Heart left ventricle (tissue), 16 donors: ENCODE measurements at places on chromosomes 5 and 9.

- DNase-seq = no peak
These were observed 12.2 kb upstream of the PRXL2C start for GRCh38 chr9:96667363-96667728.

GRCh38 chr9:77985996-77986395, 45.6 kb downstream of the GNAQ start:
- no peak for DNase-seq

GRCh38 chr5:18091142-18091541, 456.9 kb downstream of the TAF11L14 start:
- DNase-seq = no peak

GRCh38 chr5:3619579-3619978, 23.9 kb downstream of the IRX1 start:
- no peak for DNase-seq

DNA sequence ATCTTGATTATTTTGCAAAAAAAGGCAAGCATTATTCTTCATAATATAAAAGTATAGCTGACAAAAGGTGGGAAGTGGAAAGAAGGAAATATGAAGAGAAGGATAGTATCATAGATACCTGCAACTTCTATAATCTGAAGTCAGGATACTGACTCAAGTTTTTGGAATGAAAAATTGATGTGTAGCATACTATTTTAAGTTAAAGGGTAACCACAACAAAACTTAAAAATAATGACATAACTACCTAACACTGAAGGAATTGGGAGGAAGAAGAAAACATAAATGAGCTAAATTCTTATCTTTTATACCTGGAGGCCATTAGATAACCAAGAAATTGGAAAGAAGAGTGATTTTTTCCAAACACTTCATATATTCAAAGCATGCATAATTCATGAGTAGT, 51.8 kb upstream of the TLE1 start:
- no peak for DNase-seq

GRCh38 chr9:134286471-134287245, 39.6 kb upstream of the RXRA start:
- DNase-seq = no peak

- no peak for DNase-seq
These were observed 205.0 kb downstream of the DOCK8 start for GRCh38 chr9:419571-420171.

DNA sequence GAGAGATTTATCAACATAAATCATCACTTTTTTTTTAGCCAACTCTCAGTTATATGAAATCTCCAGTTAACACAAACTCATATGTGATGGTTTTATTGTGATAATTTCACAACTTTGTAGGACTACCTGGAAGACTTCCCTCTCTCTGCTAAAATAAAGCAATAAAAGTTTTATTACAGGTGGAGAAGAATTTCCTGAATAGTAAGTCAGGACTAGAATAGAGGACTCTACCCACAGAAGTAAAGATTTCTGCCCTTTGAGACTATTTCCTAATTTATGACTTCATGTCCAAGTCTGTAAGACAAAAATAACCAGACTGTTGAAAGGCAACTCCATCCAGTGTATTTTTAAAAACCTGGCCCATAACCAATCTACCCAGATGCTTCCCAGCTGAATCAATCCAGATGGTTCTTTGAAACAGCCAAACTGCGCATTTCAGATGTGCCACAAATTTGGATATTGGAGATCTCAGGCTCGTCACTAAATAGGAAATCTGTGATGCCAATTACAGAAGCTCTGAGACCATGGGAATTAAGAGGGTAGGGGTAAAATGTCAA, 234.0 kb upstream of the NMUR2 start:
- DNase-seq = no peak

DNA sequence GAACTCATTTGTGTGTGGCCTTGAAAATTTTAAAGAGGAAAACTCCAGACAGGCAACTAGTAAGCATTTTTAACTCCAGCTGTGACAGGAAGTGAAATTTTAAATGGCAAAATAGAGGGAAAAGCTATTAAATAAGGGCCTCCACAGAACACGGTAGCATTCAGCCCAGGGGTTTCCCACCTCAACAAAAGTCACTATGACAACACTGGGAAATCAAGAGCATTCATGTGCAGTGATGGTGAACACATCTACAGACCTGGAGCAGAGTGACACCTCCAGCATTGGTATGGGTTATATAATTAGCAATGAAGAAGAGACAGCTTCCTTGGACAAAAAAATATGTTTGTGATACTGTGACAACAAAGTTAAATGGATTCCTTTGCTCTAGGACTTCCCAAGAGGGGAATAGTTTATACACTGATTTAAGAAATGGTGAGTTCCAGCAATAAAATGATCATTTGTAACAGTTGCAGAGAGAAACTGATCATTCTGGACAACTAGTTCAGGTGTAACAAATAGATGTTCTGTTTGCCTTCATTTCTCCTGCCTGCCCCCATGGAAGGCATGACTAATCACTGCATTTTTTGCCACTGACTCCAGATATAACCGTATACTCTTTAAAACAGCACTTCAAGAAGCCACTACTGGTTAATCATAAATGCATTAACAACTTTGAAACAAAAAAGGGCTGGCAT, 93.3 kb upstream of the SLC44A1 start:
- DNase-seq = no peak

DNA sequence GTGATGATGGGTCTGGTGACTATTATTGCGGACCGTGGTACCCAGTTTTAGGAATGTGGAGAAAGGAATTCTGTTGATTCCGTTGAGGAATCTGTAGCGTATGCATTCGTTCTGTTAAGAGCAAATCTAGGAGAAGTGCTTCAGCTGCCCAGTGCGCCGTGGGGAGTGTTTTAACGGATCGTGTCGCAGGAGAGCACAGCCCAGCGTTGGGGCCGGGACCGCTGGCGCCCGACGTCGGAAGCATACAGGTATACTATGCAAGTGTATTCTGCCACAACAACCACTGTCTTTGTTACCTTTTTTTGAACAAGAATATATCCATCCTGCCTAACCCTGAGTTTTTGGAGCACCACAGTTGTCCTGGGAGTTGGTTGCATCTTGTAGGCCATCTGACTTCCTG, 42.7 kb downstream of the TENT4A start:
- DNase-seq = no peak

GRCh38 chr9:82939451-82939850, 123.5 kb downstream of the RASEF start:
- no peak for DNase-seq

DNA sequence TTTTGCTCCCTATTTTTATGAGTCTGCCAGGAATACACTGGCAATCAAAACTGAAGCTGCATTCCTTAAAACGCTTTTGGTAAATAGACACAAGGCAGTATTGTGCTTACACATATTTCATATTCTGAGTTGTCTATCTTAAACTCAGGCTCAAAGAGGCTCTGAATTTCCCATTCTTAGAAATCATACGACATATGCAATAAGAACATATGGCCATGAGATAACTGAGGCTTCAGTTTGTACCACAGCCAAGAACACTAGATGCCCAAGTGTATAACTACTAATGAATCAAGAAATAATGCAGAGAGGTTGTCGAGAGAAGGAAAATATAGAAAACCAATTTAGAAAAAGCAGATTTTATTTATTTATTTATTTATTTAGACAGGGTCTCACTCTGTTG, 357.4 kb downstream of the NDUFS4 start:
- DNase-seq = no peak

DNA sequence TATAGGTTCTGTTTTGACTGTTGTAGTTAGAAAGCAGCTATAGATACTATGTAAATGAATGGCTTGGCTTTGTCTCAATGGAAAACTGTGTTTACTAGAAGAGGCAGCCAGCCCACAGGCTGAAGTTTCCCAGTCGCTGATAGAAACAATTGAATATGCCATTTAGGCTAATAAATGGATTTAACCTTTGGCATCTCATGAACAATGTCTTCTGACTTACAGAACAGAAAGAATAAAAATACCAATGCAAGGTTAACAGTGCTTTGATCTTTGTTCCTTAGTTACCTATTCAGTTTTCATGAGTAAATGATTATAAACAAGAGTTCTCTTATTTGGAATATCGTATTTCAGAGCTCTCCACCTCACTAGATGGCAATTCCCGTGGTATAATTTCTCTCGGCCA, 120.6 kb downstream of the PAM start:
- DNase-seq = no peak
